ENCODE measurements at places on chromosomes 6 and 20. TPM values are rescaled to one million over a fixed set of nuclear protein-coding genes. Genes with fewer than 3 reads are reported as not detected.

- H3K27me3 ChIP-seq = no peaks in the 10 kb centered on the region
- H3K4me1 ChIP-seq = peaks cover 10% of the 10 kb centered on the region
- no peak overlapping the region for H3K27ac ChIP-seq
- H3K4me3 ChIP-seq = no peak overlapping the region
- DNase-seq = no peak
- no peaks in the 10 kb centered on the region for H3K36me3 ChIP-seq
Observed at GRCh38 chr6:155521719-155522118, 66.1 kb upstream of the NOX3 start.

- H3K27me3 ChIP-seq = no peaks in the 10 kb centered on the region
- no peak overlapping the region for H3K4me3 ChIP-seq
- no peak overlapping the region for H3K27ac ChIP-seq
- H3K4me1 ChIP-seq = peaks cover 9% of the 10 kb centered on the region
- no peak for DNase-seq
- H3K36me3 ChIP-seq = 0 out of 2 replicates have a peak, but pooled peaks cover 3% of the 10 kb centered on the region
Observed at GRCh38 chr20:37378420-37378784, 32.5 kb downstream of the SRC start.

DNA sequence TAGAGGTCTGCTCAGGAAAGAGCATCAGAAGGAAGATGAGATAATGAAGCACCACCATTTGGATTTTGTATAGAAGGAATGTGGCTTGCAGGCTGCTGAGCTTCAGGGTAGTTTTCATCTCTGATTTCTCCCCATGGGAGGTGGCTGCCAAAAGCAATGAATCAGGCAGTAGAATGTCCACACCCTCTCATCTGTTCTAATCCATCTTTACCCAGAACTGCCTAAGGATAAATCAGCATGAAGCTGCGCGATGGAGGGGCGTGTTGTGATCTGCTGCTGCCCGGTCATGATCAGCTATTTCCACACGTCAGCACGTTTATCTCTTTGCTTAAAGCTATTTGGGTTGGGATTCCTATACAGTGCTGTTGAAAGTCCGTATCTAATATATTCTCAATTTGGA lies 295.4 kb downstream of the FOXA2 start:
- no peaks in the 10 kb centered on the region for H3K27me3 ChIP-seq
- DNase-seq = no peak
- H3K4me1 ChIP-seq = no peaks in the 10 kb centered on the region
- H3K27ac ChIP-seq = no peak overlapping the region

- no peak overlapping the region for H3K27ac ChIP-seq
- no peak for DNase-seq
- H3K27me3 ChIP-seq = no peaks in the 10 kb centered on the region
- no peaks in the 10 kb centered on the region for H3K4me1 ChIP-seq
Observed at GRCh38 chr6:22668717-22669116, 99.4 kb downstream of the HDGFL1 start.

DNA sequence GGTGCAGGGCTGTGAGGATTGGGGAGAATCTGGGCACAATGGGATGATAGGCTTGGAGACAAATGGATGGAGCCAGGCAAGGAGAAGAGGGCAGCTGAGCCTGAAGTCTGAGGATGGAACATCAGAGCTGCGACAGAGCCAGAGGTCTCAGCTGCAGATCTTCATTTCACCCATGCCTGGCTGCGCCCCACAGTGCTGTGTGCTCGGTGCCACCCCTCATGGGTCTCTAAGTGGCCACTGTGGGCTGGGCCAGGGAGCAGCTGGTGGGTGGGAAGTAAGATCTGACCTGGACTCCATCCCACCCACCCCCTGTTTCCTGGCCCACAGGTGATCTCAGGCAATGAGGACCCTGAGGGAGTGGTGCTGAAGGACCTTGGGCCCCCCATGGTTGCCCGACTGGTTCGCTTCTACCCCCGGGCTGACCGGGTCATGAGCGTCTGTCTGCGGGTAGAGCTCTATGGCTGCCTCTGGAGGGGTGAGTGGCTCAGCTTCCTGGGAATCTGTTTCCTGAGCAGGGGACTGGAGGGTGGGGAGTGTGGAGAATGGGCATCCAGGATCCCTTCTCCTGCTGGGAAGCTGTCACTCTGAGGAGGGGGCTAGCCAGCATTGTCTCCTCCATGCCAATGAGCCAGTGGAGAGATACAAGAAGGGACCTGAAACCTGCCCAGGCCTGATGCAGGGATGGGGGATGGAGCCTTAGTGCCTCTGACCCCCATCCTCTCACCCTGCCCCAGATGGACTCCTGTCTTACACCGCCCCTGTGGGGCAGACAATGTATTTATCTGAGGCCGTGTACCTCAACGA lies 6.5 kb downstream of the DDR1 start:
- H3K27ac ChIP-seq = no peak overlapping the region
- peaks cover 40% of the 10 kb centered on the region for H3K4me1 ChIP-seq
- no peak for DNase-seq
- no peak overlapping the region for H3K4me3 ChIP-seq
- peaks cover 29% of the 10 kb centered on the region for H3K36me3 ChIP-seq
- no peaks in the 10 kb centered on the region for H3K27me3 ChIP-seq

DNA sequence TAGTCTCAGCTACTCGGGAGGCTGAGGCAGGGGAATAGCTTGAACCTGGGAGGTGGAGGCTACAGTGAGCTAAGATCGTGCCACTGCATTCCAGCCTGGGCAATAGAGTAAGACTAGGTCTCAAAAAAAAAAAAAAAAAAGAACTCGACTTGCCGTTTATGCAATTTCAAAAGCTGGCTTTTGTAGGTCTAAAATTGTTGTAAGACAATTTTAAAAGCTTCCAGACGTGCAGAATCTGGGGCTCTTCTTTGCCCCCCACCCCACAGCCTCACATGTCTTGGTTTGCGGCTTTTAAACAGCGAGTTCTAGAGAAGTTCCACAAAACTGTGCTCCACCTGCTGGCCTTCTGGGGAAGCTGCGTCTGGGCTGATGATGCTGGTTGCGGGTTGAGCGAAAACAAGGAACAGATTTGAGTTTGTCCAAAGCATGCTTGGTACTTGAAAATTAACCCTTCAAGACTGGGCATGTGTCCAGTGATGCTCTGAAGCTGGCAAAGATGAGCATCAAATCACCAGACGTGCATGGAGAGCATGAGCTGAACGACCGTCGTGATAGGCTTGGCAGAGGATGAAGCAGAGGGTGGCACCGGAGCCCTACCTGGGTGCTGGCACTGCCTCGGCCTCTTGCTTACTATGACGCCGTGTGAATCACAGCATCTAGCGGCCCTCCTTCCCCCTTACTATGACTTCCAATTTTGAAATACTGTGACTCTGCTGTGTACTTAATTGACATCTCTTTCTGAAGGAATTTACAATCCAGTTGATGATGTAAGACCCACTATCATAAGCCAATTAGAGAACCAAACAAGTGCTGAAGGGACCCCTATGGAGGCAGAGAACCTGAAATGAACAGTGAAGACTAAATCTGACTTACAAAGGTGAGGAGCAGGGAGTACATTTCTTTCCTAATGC lies 171.4 kb downstream of the GMPR start:
- DNase-seq = peak; percentile 47
- no peaks in the 10 kb centered on the region for H3K36me3 ChIP-seq
- H3K27me3 ChIP-seq = no peaks in the 10 kb centered on the region
- no peak overlapping the region for H3K4me3 ChIP-seq

The HRH3 gene
- not detected for total RNA-seq

The ANGPT4 gene
- total RNA-seq = not detected

GRCh38 chr6:133809406-133809805 lies 79.5 kb upstream of the TCF21 start:
- H3K4me3 ChIP-seq = no peak overlapping the region
- H3K4me1 ChIP-seq = peaks cover under 1% of the 10 kb centered on the region
- no peak for DNase-seq
- no peaks in the 10 kb centered on the region for H3K27me3 ChIP-seq
- no peak overlapping the region for H3K27ac ChIP-seq
- no peaks in the 10 kb centered on the region for H3K36me3 ChIP-seq
